ENCODE measurements at places on chromosomes 4 and X.
A peak's percentile ranks its signal among the peaks of the same experiment; 100 is the strongest.

GRCh38 chrX:131273011-131273410 is 16.1 kb downstream of the IGSF1 start:
- DNase-seq = no peak

- DNase-seq = no peak
These were observed 33.0 kb upstream of the CPLX1 start for GRCh38 chr4:858831-859451.

DNA sequence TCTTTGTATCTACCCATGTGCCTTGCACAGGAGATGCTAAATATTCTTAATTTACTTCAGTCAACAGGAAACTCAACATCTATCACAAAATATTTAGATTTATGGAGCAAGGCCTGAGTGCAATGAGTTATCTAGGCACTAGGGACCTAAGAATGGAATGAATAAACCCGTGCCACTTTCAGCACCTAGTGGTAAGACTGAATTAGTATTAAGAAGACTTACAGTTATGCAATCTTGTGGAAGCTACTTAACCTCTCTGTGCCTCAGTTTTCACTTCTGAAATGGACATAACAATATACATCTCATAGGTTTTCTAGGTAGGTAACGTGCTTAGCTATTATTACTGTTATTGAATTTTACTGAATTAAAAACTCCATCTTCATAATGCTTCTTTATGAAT is 144.6 kb upstream of the MAP3K15 start:
- DNase-seq = no peak

GRCh38 chr4:172652369-172652768 is 516.2 kb upstream of the GALNT7 start:
- DNase-seq = no peak

DNA sequence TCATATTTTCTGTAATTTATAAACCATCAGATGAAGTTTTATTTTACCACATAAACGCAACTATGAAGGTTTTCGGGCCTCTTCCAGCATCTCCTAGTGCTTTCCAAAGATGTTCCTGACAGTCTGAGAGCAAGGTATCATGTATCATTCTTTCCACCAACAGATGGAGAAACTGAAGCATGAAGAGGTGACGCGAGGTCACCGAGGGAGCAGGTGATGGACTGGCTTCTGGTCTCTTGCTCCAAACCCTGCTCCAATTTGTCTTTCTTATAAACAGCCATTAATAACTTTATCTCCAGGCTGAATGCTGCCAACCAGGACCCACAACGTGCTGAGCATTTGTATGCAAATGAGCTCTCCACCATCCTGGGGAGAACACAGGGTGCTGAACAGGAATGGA is 86.3 kb upstream of the MAML3 start:
- no peak for DNase-seq

GRCh38 chr4:114193624-114194399 is 214.4 kb upstream of the ARSJ start:
- DNase-seq = no peak

- DNase-seq = no peak
These were observed 11.9 kb downstream of the RPS6KA3 start for GRCh38 chrX:20254712-20255299.

- DNase-seq = no peak
These were observed 8.1 kb upstream of the FABP2 start for GRCh38 chr4:119329835-119330620.

GRCh38 chr4:2849267-2850152 is 5.9 kb downstream of the ADD1 start:
- DNase-seq = no peak

DNA sequence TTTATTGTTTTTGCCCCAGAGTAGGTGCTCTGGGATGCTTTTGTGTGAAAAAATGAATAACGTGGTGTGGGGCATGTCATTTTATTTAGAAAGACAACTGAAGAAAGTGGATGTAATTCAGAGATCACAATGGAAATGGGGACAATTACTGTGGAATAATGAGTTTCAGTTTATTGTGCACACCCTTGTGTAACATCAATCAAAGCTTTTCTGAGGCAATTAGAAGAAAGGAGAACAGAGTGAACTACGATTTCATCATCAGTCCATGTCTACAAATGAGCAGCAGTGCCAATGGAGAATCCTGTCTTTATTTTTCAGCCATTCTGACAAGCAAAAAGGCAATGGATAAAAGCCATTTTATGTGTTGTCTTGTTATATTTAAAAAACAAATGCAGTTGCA is 339.2 kb downstream of the TMA16 start:
- no peak for DNase-seq

DNA sequence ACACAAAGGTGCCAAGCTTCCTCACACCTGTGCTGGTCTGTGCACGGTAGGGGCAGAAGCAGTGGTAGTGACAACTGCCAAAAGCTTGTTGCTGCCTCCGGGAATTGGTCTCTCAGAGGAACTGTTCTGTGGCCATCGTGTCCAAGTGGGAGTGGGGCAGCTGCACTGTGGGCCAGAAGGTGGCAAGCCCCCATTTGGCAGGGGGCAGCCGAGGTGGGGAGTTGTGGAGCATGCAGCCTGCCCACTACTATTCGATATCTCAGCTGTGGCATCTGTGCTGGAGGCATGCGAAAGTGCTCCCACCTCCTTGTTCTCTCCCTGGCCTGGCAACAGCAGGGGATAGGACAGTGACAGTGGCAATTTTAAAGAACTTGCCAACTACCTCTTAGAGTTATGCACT is 192.8 kb downstream of the TBX22 start:
- no peak for DNase-seq

GRCh38 chr4:61254406-61254805 is 54.3 kb downstream of the ADGRL3 start:
- no peak for DNase-seq

- DNase-seq = no peak
These were observed 586.8 kb upstream of the PITX2 start for GRCh38 chr4:111209706-111210105.

DNA sequence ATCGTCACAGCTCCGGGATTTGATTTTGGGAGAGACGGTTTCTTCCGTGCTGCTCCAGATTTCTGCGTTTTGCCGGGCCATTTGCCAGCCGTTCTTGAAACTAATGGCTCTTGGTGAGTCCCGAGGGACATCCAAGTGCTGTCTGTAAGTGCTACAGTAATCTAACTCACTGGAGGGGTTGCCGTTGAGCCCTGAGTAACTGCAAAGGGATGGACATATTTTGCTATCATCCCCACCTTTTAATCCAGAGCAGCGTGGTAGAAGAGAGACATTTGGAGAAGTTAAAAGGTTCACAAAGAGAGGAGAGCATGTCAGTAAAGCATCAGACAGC is 88.9 kb upstream of the PDLIM3 start:
- DNase-seq = no peak

DNA sequence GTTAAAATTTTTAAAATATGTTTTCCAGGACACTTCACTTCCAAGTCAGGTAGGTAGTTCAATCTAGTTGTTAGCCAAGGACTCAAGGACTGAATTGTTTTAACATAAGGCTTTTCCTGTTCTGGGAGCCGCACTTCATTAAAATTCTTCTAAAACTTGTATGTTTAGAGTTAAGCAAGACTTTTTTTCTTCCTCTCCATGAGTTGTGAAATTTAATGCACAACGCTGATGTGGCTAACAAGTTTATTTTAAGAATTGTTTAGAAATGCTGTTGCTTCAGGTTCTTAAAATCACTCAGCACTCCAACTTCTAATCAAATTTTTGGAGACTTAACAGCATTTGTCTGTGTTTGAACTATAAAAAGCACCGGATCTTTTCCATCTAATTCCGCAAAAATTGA is 49.7 kb downstream of the XIAP start:
- no peak for DNase-seq

- DNase-seq = no peak
These were observed 245.9 kb downstream of the IDS start for GRCh38 chrX:149259241-149259640.

DNA sequence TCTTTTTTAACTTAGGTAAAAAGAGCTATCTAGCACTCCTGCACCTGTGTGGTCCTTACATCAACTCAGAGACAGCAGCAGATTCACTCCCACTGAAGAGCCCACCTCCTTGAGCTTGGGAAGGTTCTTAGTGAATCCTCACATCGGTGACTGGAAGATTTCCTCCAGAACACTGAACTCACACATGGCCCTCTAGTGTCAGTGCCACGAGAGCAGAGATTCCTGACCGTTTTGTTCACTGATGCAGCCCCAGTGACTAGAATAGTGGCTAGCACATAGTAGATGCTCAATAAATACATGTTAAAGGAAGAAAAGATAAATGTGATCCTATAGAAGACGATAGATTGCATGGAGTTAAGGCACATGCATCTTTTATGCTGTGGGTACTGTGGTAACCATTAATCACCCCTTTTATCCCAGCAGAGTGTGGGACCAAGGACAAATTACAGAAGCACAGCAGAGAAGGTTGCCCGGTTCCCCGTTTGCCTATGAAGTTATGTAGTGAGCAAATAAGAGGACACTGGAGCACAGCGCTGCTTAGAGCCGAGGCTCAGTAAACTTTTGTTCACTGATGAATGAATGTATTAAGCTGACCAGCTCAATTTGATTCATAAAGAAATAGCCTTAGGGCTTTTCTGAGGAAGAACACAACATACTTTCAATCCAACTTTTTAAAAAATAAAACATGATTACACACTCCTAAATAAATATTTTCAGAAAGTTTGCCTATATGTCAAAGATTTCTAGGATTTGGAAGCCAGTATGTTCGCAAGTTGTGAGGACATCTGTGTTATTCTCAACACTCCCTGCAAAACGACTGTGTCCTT is 8.7 kb downstream of the GASK1B start:
- DNase-seq = no peak

DNA sequence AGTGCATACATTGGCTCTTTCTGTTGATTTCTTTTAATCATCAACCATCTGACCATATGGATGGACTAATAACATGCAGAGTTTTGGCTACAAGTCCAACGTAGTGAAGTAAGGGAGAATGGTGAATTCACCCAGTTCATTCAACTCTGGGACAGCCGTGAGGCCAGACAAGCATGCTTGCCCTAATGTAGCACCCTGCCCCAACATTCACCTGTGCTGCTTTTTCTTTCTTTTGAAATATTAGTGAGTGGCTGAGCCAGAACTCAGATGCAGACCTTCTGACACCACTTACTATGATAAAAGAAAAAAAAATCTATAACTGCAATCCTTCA is 17.5 kb downstream of the ARSJ start:
- DNase-seq = no peak

GRCh38 chr4:2116687-2117400 is 57.7 kb downstream of the NAT8L start:
- no peak for DNase-seq

DNA sequence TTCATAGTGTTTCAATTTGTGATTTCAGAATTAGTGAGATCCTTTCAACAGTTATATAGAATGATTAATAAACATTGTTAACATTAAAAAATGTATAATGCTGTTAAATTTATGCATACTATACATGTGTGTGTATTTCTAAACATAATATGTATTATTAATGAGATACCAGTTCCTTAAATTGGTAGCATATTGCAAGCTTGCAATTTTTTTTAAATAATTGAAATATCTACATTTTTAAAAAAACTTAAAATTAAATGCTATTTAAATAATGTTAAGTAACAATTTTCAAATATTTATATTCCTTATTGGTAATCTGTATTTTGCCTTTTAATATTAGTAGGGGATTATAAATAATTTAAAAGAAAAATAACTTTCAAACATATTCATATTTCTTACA is 1479.5 kb upstream of the PCDH7 start:
- no peak for DNase-seq

GRCh38 chr4:172344308-172344938 is 531.2 kb downstream of the GALNTL6 start:
- no peak for DNase-seq

GRCh38 chrX:15299941-15300851 is 15.2 kb downstream of the ASB11 start:
- DNase-seq = peak; percentile 7

DNA sequence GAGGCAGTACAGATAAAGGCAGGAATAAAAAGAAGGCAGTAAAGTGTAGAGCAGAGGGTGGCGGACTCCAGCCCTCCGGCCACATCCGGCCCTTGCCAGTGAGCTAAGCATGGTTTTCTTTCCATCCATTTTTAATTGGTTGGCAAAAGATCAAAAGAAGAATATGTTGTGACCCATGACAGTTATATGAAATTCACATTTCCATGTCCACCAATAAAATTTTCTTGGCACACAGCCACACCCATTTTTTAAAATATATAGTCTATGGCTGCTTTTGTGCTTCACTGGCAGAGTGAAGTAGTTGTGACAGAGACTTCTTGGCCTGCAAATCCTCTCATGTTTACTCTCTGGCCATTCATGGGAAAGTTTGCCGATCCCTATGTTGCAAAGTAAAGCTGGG is 29.8 kb downstream of the SLC9A6 start:
- DNase-seq = no peak

DNA sequence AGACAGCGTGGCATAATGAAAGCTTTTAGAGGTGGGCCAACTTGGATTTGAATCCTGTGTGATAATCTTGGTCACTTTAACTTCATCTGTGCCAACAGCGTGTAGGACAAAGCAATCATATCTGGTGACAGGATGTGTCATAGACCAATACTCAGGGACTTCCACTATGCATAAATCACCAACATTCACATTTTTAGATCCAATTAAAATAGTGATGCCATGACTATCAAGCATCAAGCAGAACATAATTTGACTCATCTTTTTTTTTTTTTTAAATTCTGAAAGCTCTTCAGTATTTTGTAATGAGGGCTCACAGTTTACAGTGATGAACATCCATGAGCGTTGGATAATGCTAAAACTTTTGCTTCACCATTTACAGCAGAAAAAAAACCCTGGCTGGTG is 27.3 kb upstream of the RAPGEF2 start:
- no peak for DNase-seq

GRCh38 chr4:125891597-125892258 is 577.0 kb downstream of the FAT4 start:
- DNase-seq = no peak

DNA sequence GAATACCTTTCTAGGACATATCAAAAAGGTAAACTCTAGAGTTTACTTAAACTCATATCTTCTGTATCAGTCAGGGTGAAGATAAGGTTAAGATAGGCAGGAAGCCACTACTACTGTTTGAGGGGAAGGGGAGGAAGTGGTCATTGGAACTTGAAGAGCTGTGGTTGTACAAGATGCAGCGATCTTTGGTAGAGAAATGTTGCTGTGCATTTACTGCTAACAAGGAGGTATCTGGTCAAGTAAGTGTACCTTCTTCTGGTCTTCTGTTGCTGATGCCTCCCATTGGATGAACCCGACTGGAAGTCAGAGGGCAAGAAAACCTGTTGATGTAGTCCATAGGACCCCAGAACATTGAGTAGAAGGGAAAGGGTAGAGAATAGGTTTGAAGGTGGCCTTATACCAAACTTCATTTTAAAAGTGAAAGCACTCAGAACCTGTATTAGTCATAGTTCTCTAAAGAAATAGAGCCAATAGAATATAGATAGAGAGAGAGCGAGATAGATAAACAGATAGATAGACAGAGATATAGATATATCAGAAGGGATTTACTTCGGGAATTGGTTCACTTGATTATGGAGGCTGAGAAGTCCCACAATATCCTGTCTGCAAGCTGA is 47.9 kb upstream of the TSPAN5 start:
- DNase-seq = peak; percentile 23

GRCh38 chr4:1009542-1010394 is 1.7 kb upstream of the FGFRL1 start:
- peak; percentile 71 for DNase-seq

- no peak for DNase-seq
These were observed 87.2 kb upstream of the MYOZ2 start for GRCh38 chr4:119048446-119048845.

GRCh38 chr4:123168812-123169211 is 227.8 kb upstream of the SPRY1 start:
- DNase-seq = no peak

GRCh38 chr4:124918559-124919122 is 206.1 kb upstream of the ANKRD50 start:
- DNase-seq = no peak

- no peak for DNase-seq
These were observed 341.9 kb downstream of the RAB28 start for GRCh38 chr4:13142191-13142590.
